ENCODE measurements at places on chromosomes 1 and 21.

DNA sequence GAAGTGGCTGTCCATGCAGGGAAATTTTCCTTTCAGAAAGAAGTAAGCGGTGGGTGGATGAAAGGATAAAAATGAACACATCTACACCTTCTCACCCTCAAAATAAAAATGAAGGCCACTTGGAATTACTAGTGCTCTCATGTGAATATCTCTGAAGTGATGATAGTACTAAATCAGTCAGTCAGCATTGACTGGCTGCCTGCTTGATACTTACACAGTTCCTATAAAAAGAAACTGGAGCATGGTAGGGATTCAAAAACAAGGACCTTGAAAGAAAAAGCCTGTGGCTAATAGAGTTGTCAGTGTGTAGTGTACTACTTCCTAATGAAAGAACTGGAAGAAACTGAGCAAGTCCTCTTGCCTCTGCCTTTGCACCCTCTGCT, 239.7 kb downstream of the HLX start:
- no peak for DNase-seq

DNA sequence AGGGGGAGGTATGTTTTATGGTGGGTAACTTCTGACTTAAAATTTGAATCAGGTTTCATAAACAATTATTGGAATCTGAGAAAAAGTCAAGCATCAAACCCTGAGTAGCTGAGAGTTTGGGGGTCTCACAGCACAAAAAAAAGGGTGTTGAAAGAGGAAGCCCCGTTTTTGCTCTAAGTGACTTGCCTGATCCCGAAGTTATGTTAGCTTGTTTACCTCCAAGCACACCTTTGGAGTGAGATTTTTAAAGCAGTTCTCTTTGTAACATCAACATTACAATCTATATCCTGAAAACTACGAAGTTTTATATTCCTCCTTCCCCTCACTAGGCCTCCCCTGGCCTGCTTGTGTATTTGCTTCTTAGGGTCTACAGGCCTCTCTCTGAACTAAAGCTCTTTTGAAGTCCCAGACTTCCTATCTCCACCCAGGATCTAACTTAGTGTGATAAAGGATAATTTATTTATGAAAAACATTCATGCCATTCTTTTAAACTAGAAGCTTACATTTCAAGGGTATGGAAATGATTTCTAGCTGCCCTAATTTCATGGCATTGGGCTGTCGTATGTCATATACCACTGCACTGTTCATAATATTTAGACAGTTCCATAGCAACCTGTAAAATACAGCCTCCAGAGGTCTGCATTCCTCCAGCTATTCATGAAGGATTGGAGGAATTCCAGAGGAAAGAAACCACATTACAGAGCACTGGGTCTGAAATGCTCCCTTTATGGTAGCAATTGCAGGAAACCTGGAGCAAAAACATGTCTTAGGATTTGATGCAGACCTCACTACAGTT, 36.1 kb upstream of the RGS1 start:
- DNase-seq = no peak

DNA sequence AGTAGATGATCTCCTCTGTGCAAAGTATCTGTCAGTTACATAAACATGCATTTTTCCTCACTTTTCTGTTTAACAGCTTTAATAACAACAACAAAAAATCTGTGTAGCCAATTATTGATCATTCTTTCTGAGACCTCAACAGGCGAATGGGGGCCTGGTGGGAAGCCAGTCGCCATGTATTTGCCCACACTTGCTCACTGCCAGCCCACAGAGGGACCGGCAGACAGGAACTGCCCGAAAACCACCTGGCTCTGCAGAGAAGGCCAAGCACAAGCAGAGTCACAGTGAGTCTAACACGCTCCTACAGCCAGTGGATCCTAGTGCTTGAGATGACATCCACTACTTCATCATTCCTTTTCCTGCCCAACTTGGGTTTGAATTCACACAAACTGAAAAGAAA, 56.1 kb downstream of the NPHP4 start:
- DNase-seq = no peak

GRCh38 chr1:214514819-214515383, 36.5 kb downstream of the PTPN14 start:
- DNase-seq = no peak

DNA sequence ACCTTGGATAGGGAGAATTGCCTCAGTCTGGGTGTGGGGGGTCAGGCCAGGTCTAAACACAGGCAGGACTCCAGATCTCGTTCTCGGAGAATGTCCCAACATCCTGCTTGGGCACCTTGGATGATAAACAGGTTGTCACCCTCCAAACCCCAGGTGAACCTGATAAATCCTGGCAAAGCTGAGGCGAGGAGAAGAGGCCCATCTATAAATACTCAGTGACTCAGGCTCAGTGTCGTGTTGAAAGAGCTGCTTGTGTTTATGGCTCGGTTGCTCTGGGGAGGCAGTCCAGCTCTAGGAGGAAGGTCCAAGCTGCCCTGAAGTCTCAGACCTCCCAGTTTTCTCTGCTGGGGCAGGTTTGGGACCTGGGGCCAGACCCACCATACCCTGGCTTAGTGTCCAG, 15.8 kb upstream of the TRIM63 start:
- no peak for DNase-seq

- DNase-seq = peak; percentile 81
These were observed 43.7 kb downstream of the KIF21B start for GRCh38 chr1:200979574-200980451.

- no peak for DNase-seq
These were observed 89.8 kb downstream of the RHOU start for GRCh38 chr1:228825041-228825440.

GRCh38 chr1:20956272-20956671, 169.2 kb upstream of the HP1BP3 start:
- no peak for DNase-seq

GRCh38 chr1:6794164-6794563, 8.9 kb downstream of the CAMTA1 start:
- DNase-seq = no peak

DNA sequence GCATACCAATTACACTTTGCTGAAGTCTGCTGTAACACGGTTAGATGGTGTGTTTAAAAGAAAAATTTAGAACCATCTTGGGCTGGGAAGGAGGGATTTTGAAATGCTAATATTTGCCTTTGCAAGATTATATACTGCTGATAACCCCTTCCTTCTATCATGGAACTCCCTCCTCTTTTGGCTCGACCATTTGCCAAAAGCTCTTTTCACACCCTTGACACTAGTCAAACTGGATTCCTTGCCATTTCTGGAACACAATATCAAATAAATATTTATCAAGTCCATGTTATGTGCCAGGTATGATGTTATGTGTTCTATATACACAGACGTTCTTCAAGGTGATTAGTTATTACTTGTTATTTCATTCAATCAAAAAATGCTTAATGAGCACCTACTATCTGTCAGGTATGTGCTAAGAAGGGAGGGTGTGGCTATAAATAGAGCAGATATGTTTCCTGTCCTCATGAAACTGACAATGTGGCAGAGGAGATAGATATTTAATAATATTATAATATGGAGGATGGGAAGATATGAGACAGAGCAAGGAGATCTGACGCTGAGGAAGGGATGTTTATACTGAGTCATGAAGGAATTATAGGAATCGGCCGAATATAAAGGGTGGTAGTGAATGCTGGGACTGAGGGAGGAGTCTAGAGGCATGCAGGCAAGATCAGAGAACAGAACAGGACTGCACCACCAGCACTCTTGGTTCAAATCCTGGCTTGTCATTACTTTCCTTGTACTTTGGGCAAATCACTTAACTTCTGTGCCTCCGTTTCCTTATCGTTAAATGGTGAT, 16.1 kb upstream of the XPR1 start:
- DNase-seq = no peak

DNA sequence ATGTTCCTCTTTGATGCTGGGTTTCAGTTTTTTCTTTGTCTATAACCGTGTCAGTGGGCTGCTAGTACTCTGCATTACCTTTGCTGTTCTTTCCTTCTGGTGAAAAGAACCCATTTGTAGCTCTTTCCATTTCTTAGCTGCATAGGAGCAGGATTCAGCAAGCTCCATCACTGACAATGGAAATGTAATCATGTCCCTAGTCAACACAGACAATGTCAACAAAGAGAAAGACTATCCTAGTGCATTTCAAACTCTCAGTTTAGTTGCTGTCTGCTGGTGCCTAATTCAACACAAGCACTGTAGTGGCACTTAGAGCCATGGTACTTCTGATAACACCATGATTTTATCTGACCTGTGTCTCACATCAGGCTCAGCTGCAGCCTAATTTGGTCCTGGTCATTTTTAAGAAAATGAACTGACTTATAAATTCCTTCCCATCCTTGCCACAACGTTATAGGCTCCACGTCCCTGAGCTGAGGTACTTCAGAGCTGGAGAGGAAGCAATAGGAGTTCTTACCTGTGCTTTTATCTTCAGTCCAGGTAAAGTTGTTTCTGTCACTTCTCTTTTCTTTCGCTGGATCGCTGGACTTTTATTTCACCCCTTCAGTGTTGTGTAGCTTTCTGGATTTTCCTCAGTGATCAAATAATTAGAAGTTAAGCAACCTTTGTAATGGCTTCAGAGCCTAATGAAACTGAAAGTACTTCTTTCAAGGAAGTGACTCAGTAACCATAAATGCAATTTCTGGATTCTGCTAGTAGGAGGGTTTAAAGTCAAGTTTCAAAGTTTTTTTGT, at the start of gene GBP3:
Gene GBP3, minus strand, starts transcription at position 700 of the 793 bp plus-strand sequence. CDS start 2,145 bp downstream, outside the sequence.
- DNase-seq = no peak

GRCh38 chr1:38852780-38853179, 6.8 kb downstream of the RRAGC start:
- no peak for DNase-seq

- peak; percentile 61 for DNase-seq
These were observed 7.1 kb downstream of the ZBTB21 start for GRCh38 chr21:42003051-42003461.

DNA sequence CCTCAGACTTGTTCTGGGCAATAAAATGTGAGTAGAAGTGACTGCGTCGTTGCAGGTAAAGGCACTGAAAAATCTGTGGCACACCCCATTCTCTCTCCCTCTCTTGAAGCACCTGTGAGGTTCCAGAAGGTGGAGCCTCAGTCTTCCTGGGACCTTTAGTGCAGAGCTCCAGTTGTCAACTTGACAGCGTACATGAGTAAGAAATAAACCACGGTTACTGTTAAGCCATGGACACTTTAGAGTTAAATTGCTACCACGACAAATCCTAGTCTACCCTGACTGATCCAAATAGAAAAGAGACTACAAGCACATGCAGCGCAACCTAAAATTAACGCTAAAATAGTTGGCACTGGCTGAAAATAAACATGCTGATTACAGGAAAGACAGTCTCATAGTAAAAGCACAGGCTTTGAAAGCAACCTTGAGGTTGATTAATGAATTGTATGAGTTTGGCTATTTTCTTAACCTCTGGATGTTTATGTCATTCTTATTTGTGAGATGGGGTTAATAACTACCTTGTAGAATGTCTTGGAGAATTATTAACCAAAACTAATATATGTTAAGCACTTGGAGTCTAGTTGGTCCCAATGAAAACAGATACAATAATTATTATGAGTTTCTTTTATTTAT, 93.0 kb upstream of the PLPPR4 start:
- no peak for DNase-seq

- DNase-seq = no peak
These were observed 39.8 kb downstream of the GJA5 start for GRCh38 chr1:147720557-147720956.

DNA sequence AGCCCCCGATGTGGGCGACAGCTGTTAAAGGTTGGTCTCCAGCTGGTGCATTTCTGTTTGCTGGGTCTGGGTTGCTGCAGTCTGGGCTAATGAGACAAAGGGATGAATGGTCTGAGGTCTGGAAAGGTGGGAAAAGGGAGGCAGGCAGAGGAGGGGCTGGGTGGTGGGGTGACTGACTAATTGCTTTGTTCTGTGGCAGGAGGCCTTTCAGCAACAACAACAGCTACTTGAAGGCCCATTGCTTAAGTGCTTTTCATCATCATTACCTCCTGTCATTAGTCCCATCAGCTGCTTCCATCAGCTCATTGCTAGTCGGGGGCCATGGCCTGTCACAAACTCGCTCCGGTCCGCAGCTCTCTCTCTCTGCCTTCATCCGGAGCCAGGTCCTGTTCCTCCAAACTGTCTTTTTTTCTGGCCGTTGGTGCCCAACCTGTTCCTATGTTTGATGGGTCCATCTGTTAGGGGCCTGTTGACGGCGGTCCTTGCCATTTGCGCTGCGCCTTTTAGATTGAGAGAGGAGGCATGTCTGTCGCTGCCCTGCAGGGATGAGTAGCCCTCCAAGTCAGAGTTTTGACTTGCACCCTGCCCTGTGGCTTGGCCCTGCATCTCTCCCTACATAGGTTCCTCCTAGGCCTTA, 105.6 kb upstream of the PLXNA2 start:
- DNase-seq = no peak

DNA sequence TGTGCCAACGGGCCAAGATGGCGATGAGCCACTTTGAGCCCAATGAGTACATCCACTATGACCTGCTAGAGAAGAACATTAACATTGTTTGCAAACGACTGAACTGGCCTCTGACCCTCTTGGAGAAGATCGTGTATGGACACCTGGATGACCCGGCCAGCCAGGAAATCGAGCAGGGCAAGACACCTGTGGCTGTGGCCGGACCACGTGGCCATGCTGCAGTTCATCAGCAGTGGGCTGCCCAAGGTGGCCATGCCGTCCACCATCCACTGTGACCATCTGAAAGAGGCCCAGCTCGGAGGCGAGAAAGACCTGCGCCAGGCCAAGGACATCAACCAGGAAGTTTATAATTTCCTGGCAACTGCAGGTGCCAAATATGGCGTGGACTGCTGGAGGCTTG, 32.2 kb upstream of the GPR137B start:
- DNase-seq = no peak

- DNase-seq = no peak
These were observed 19.9 kb downstream of the NUCKS1 start for GRCh38 chr1:205729945-205730610.

GRCh38 chr1:33430692-33431593, at the start of gene PHC2:
Gene PHC2 (minus strand): TSS chr1:33431095. CDS start chr1:33375539, 55,556 bp downstream.
- peak; percentile 93 for DNase-seq

GRCh38 chr21:46604975-46605766, at the start of gene S100B:
Gene S100B (minus strand): TSS chr21:46605082. CDS start chr21:46602415, 2,667 bp downstream.
- no peak for DNase-seq

GRCh38 chr1:33387625-33388024, 43.3 kb downstream of the PHC2 start:
- DNase-seq = no peak

DNA sequence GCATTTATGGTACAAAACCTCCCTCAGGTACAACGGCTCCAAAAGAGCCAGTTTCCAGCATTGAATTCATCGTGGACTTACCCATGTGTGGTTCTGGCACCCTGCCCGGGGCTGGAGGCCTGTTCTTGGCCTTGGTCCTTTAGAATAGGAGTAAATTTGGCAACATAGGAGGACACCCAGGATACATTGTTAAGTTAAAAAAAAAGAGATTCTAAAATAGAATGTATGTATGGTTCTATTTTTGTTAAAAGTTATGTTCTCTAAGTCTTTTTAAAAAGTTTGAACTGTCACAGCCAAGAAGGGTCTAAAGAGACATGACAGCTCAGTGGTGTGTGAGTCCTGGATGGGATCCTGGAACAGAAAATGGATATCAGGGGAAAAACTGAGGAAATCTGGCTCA, 25.9 kb downstream of the EPHX1 start:
- DNase-seq = no peak

- no peak for DNase-seq
These were observed 590.4 kb downstream of the PLPP3 start for GRCh38 chr1:55988963-55989452.

Measured in stimulated activated CD4-positive, alpha-beta T cell treated with anti-CD3 and anti-CD28 coated beads, Interleukin-2, amount 100 ng/mL, for 24 hours (primary cell).